ENCODE measurements at places on chromosomes 1 and 21.

DNA sequence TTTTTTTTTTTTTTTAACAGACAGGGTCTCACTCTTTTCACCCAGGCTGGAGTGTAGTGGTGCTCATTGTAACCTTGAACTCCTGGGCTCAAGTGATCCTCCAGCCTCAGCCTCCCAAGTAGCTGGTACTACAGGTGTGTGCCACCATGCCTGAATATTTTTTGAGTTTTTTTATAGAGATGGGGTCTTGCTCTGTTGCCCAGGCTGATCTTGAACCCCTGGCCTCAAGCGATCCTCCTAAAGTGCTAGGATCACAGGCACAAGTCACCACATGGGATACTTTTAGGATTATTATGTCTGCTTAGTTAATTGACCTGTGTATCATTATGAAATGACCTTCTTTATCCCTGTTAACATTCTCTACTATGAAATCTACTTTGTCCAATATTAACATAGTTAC, 38.0 kb downstream of the RASSF5 start:
- DNase-seq, result no peak

GRCh38 chr1:163054181-163054591, 15.0 kb upstream of the RGS4 start:
- DNase-seq, result no peak

DNA sequence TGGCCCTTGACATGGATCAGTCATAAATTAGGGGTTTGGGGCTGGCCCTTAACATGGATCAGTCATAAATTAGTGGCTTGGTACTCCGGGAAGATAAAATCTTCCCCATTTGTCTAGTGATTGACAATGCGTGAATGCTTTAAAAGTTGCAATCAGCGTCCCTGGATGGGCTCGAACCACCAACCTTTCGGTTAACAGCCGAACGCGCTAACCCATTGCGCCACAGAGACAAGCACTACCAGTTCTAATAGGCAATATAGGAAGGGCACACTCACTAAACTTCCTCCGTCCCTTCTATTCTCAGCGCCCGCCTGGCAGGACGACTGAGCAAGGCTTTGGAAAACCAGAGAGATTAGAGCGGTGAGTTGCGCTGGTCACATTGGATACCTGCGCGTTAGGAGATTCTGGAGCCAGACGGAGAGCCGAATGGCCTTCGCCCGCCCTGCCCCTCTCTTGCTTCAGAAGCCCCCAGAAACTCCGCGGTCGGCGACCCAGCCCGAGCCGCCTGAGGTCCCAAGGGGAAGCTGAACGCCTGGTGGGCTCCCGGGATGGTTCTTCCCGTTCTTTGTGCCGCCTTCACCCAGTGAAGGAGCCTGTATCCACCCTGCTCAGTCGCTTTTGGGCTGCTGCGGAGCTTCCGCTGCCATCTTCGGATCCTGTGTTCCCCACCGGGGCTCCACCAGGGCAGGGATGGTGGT, 235.9 kb downstream of the FAM72C start:
- no peak for DNase-seq

DNA sequence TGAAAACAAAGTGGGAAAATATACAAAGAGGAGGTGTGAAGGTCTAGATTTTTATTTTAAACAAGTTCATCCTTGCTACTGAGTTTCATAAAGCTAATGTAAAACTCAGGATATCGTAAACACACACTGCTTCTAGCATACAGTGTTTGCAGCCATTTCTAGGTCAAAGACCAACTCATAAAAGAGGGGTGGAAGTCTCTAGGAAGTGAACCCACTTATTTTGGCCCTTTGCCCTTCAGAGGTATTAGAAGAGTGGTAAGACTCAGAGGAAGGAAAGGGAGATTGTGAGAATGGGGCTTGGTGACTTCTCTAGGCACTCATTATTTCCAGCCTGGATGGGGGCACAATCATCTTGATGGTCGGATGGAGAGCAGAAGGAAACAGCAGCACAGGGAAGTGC, 91.2 kb downstream of the TNFSF18 start:
- DNase-seq, result no peak

DNA sequence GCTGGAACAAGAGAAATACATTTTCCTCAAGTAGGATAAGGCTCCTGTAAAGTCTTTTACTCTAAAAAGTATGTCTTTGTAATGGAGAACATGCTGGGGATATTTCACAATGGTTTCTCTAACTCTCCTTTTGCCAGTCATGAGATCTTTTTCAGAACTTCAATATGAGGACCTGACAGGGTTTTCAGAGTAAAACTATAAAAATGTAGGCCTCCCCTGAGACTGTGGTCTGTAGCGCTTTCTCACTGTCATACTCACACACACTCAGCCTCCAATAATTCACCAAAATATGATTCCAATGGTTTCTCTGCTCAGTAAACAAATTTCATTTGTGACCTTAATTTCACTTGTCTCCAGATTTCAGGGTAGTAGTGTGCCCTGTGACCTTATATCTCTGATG, 440.1 kb upstream of the PTBP2 start:
- no peak for DNase-seq

DNA sequence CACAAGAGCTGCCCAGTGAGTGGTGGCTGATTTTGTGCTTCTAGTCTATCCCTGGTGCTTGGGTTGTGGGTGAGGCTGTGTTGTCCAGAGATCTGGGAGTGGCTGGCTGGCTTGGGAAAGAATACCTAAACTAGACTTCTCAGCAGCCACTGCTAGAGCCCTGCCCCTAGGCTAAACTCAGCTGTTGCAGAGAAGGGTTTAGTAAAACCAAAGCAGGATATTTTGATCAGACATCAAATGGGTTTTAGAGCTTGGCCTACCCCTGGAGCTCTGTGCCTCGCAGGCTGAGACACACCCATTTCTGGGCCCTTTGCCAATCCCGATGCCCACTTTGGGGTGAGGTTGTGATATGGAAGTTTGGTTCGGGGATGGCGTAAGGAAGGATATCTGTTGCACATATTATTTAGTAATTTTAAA, 88.5 kb downstream of the UCK2 start:
- DNase-seq, result no peak

- no peak for DNase-seq
Measured at GRCh38 chr1:43063394-43064219, 104.9 kb upstream of the SLC2A1 start.

GRCh38 chr21:46515109-46515508, 56.4 kb downstream of the DIP2A start:
- DNase-seq, result no peak

DNA sequence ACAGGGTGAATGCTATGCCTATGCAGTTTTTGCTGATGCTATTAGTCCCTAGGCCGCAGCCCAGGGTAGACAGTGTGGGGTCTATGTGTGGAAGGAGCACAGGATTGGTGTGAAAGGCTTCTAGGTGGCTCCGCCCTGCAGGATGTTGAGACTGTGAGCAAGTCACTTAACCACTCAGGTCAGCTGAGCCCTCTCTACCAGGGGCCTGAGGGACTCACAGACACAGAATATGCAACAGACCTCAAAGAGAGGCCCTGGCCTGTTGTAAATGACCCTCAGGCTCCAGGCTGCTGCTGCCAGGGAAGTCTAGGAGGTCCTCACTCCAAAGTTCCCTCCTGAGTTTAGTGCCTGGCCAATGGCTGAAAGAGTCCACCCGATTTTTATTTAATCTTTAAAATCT, 11.0 kb downstream of the NHLH2 start:
- DNase-seq, result no peak

- DNase-seq, result peak; percentile 32
Measured at GRCh38 chr1:89905395-89906058, 84.7 kb downstream of the LRRC8D start.

DNA sequence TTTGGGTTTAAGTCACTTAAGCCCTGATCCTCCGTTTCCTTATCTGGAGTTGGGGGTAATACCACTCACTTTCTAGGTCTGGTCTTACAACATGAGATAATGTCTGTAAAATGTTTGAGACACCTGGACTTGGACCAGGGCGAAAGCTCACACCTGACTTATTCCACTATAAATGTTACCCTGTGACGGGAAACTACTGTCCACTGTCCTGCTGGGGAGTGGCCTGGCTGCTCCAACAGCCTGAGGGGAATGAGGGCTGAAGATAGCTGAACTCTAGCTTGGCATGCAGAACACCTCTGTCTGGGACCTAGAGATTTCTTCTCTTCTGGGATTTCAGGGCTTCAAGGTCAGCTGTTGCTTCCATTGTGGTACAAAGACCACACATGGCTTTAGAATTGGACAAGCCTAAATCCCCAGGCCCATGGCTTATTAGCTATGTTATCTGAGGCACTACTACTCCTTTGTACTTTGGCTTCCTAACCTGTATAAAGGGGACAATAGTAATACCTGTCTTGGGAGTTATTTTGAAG, 9.5 kb upstream of the A3GALT2 start:
- no peak for DNase-seq

- no peak for DNase-seq
Measured at GRCh38 chr21:45985471-45986315, 4.1 kb downstream of the COL6A1 start.

DNA sequence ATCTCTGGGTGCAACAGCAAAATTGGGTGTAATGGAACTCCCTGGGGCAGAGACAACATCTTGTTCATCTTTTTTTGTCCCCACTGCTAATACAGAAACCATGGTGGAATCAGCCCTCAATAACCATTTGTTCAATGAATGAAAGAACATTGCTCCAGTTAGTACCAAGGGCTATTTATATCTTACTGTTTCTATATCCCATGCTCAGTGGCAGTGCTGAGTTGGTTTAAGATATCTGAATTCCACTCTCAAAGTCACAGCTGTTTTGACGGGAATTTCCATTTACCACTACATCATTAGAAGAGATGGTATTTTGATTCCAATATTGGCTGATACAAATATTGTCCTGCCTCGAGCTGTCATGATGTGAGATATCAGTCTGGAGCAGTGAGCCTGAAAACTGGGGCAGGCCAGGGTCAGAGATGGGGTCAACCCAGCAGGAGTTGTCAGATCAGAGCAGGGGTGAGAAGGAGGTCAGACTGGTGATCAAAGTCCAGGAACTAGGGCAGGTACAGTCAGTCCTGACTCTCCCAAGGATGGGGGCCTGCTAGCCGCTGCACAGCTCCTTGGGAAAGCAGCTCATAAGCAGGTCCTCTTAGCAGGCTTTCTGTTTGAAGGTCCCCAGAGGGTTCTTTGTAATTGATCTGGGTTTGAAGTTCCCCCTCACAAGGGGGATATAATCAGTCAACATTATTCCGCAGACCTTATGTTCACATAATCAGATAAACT, 5.8 kb upstream of the PHC2 start:
- no peak for DNase-seq

DNA sequence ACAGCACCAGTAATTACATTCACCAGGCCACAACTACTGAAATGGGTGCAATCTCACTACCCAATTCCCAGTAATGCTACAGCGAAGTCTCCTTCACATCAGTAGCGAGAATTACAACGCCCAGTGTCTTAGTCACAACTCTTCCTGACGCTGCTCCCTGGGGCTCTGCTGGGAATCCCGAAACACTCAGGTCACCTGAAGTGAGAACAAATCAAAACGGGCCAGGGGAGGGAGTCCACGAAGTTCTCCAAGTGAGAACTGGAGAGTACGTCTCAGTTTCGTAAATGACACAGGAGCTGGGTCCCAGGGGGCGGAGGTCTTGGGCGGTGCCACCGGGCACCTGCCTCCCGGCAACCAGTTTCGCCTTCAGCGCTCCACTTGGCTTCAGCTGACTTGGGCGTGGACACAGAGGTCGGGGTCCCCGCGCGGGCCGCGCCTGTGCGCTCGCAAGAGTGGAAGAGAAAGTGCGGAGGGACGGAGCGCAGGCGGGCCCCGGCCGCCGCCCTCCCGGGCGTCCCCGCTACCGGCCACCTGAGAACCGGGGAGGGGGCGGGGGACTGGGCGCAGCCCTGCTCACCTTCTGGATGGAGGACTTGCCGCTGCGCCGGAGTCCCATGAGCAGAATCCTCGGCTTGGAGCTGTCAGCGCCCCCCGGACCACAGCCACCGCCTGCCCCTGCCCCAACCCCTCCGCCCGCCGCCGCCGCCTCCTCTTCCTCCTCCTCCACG, 575 bp downstream of the RRAGC start:
- peak; percentile 88 for DNase-seq

DNA sequence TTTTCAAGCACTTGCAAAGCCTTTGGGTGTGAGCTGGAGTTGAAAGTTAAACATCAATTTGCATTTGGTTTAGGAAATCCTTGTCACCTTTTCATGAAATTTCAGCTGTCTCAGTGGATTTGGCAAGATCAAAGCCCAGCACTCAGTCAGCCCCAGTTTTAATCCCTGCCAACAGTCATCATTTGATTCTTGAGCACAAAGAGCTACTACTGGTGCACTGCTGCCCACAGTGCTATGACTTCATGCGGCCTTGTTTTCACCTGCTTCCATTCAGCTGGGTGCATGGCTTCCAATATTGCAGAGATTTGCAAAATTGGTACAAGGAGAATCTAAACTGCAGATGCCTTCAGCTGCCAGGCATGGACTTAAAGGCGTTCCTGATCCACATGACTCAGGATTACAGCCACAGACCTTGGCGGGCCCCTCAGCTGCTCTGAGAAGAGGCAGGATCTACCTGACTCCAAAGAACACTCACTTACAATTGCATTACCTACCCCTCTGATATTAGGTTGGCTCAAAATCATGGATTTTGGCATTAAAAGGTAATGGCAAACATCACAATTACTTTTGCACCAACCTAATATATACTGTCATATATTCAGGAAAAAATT, 259.1 kb downstream of the DSCAM start:
- no peak for DNase-seq

GRCh38 chr1:53669621-53670191, 69.3 kb downstream of the GLIS1 start:
- DNase-seq, result no peak

GRCh38 chr1:24186993-24187790, at the start of gene IFNLR1:
Gene IFNLR1 (minus strand): TSS chr1:24187289. CDS start chr1:24187248, 41 bp downstream.
- no peak for DNase-seq

DNA sequence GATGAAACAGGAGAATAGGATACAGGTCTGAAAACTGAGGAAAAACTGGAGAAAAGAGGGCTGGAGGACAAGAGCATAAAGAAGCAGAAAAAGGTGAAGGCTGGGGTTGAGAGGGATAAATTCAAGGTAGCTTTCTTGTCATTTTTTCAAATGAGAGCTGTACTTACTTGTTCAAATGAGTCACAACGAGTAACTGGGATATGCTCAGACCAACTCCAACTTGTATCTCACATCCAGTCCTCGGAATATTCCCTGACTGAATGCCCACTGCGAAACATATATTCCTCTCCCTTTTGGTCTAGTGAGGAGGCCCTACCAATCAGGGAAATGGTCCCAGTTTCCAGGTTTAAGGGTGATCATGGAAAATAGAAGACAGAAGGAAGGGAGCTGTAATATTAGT, 343.4 kb downstream of the HHIPL2 start:
- no peak for DNase-seq

- no peak for DNase-seq
Measured at GRCh38 chr1:112688781-112689193, 14.3 kb downstream of the MOV10 start.

GRCh38 chr1:111475701-111476100, 1.9 kb downstream of the C1orf162 start:
- DNase-seq, result no peak

- no peak for DNase-seq
Measured at GRCh38 chr1:227731241-227731677, 3.8 kb downstream of the JMJD4 start.

- DNase-seq, result peak; percentile 97
Measured at GRCh38 chr1:151130987-151131586, 15.3 kb downstream of the SEMA6C start.

DNA sequence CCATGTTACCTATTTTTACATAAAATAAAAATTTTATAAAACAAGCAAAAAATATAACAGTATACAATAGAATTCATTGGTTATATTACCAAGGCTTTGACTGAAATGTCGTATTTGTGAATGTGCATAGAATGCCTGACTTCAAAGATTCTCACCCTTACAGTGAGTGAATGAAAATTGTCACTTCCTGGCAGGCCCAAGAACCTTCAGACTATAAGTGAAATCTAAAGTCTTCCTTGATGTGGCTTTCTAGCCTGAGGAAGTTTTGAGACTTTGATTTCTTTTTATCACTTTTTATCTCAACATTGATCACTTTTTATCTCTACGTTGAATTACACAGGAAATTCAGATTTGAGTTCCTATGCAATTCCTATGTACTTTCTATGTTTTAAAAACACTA, 104.7 kb upstream of the KIAA0040 start:
- DNase-seq, result no peak
